ENCODE measurements at places on chromosomes 4 and X.

GRCh38 chr4:78621395-78621794 lies 69.8 kb downstream of the ANXA3 start:
- no peak for DNase-seq

GRCh38 chrX:37047776-37048175 lies 39.6 kb downstream of the FAM47C start:
- no peak for DNase-seq

DNA sequence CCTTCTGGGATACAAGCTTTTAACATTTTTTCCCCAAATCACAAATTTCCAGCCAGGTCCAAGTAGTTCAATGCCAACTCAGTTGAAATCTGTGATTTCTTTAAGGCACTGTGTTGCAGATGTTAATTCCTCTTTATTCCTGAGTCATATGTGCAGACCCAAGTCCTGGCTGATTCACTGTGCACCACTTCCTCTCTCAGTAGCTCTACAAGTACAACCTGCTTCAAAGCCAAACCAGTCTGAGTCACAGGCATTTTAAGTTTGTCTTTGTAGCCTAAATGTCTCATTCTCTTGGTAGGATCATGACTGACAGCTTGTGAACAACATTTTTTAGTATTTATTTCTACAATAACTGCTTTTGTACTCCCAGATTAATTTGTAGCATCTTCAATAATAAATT lies 165.6 kb upstream of the S100G start:
- DNase-seq, result peak; percentile 82

GRCh38 chr4:16158504-16158852 lies 67.8 kb downstream of the TAPT1 start:
- no peak for DNase-seq

GRCh38 chr4:19514276-19515070 lies 737.2 kb upstream of the SLIT2 start:
- DNase-seq, result no peak

- no peak for DNase-seq
Observed at GRCh38 chr4:129335276-129335675, 239.3 kb downstream of the C4orf33 start.

- no peak for DNase-seq
Observed at GRCh38 chr4:89371614-89372013, 64.0 kb upstream of the GPRIN3 start.

Data from fibroblast of pulmonary artery (primary cell).